ENCODE measurements at places on chromosomes 16 and 17.

GRCh38 chr17:74922694-74923537 is at the start of gene USH1G:
USH1G (minus strand) TSS chr17:74923255; CDS start chr17:74923073, 182 bp downstream.
- DNase-seq, result no peak

DNA sequence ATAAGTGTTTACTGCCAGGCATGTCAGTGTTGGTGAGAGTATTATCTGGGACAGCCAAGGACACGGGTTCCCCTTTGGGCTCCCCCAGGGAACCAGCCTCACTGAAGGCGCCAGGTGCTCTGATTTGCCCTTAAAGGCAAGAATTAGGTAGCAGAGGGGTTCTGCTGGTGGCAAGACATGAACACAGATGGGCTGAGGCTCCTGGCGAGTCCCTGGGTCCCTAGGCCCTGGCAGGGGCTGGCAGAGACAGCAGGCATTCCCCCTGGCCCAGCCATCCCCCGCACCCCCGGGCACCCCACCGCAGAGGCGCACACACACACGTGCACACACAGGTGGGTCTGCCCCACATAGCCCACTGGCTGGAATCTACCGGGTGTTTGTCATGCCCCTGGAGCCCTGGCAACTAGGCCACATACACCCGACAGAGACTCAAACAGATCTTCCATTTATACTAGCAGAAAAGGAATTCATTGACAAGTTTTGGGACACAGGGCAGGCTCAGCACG is 153.3 kb downstream of the C16orf78 start:
- no peak for DNase-seq

DNA sequence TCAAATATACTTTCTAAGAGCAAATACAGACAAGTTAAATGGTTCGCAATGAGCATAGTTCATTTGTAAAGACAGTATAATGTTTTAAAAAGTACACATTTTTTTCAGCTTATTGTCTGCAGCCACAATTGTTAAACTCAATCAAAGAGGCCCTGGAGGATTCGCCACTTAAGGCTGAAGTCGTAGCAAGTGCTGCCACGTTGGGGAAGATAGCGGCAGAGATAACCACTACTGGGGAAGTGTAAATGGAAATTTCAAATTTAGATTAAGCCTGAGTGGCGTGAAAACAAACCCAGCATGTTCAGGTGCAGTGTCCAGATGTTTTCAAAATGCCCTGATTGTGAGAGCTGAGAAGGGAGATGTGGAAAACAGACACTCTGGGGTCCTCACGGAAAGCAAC is 8.4 kb downstream of the PMP22 start:
- no peak for DNase-seq

DNA sequence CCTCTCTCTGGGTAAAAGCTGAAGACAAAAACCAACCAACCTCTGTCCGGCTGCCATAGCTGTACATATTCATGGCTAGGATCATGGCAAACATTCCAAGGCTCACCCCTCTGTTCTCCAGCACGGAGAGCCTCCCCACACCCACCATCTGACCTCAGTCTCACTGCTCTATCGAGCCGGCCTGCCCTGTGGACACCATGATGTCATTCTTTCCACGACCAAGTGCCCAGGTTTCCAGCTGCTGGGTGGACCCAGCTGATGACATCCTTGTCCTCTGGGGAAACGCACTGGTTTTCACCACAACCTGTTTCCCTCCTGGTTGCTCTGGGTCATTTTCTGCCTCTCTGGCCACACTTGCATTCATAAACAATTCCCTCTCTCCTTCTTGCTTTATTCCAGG is 67.7 kb downstream of the NDEL1 start:
- no peak for DNase-seq

GRCh38 chr16:30941600-30942425 is 7.1 kb upstream of the ORAI3 start:
- no peak for DNase-seq

- DNase-seq, result no peak
Measured at GRCh38 chr17:67503184-67503583, 126.1 kb downstream of the PITPNC1 start.

DNA sequence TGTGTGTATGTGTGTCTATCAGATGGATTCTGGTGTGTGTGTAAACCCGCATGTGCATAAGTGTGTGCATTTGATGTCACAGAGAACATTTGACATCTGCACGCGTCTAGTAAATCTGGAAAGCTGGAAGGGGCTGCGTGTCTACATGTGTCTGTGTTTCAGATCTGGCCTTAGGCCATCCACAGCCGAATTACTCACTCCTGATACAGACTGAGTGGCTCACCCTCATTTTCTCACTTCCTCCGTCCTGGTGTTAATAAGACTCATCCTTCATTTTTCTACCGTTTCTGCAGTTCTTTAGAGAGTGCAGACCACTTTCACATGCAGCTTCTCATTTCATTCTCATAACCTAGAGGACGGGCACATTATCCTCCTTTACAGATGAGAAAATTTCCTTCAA is 491.6 kb downstream of the CDH13 start:
- no peak for DNase-seq

DNA sequence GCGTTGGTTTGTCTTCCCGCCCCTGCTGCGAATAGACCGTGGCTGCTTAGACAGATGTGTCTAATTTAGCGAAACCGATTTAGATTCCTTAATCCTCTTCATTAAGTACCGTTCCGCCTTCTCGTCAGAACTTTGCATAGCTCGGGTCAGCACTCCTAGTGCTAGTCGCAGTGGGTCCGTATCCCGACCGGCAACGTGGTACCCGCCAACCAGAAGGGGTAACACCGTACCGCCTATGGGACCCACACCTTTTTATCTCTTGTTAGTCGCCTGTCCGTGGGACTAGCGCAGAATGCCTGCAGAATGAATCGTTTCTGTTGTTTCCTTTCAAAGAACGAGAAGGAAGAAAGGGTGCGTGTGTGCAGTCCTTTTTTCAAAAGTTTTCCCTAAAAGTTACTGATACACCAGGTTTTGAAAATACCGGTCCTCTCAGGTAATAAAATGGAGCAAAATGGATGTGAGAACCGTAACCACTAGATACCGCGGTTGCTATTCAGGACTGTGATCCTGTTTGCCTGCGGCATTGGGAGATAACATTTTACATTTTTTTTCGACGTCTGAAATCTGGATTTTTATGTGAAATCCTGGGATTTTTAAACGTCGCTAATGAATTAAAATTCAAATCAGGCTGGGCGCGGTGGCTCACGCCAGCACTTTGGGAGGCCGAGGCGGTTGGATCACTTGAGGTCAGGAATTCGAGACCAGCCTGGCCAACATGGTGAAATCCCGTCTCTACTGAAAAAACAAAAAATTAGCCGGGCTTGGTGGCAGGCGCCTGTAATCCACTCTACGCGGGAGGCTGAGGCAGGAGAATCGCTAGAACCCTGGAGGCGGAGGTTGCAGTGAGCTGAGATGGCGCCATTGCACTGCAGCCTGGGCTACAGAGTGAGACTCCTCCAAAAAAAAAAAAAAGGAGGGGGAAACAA is 998 bp upstream of the SRSF1 start:
- no peak for DNase-seq

- no peak for DNase-seq
Measured at GRCh38 chr16:24821129-24821528, 24.6 kb upstream of the SLC5A11 start.

GRCh38 chr16:23092072-23092800 is 57.0 kb downstream of the USP31 start:
- DNase-seq, result no peak

DNA sequence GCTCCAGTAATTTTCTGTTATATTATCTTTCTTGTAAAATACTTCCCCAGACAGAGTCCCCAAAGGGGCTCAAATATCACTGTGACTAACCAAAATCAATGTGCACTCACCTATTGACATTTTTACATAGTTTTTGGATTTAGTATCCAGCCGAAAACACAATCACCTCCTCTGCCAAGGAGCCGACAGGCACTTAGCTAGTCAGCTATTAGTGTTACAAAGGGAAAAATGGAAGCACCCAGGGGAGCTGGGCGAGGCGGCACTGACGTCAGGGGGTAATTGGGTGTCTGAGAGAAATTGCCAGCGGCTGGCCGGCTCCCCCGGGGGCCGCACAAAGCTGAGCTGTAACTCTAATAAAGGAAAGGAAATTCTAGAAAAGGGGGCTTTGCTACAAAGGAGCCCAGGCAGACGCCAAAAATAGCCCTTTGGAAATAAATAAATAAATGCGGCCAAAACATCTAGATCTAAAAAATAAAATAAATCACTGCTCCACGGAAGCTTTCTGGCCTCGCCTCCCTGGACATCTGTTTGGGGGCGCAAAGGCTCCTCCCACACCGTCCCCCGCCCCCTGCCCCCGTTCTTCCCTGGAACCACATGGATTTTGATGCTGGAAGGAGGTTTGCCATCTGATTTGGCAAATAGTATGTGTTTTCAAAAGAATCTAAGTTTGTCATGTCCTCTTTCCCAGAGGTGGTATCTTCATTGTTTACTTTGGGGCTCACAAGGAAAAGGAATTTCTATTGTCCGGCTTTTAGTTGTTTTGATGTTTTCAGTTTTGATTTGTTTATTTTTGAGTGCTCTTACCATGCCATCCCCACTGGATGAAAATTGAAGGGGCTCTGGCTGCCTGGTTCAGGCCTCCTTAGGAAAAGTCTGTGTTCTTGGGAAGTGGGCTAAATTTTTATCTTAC is 156.7 kb downstream of the ZNF423 start:
- DNase-seq, result no peak

GRCh38 chr17:42521666-42522262 is 14.3 kb upstream of the NAGLU start:
- DNase-seq, result no peak

DNA sequence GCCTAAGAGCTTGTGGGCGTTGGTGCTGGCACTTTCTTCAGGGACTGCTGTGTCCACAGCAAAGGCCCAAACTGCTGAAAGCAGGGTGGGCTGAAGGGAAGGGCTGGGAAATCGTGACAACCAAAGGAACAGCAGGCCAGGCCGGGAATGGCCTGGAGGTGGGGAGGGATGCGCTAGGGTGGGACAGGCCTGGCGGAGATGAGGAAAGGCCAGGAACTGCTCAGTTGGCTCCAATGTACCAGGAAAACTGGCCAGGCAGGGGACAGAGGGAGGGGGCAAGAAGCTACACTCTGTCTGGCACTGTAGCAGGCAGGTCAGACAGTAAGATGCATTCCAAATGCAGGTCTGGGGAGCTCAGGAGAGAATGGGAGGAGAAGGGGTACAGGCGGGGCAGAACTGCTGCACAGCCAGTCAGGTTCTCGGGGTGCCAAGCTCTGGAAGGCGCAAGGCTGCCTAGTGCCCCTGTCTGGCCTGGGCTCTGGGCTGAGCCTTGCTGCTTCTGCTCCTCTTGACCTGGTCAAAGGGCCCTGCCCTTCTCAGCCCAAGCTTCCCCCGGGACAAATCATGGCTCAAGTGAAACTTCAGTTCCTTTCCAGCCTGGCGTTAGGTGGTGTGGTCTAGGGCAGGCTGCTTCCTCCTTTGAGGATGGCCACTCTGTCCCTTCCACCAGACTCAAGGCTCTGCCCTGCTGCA is 7.3 kb downstream of the PNMT start:
- DNase-seq, result no peak

DNA sequence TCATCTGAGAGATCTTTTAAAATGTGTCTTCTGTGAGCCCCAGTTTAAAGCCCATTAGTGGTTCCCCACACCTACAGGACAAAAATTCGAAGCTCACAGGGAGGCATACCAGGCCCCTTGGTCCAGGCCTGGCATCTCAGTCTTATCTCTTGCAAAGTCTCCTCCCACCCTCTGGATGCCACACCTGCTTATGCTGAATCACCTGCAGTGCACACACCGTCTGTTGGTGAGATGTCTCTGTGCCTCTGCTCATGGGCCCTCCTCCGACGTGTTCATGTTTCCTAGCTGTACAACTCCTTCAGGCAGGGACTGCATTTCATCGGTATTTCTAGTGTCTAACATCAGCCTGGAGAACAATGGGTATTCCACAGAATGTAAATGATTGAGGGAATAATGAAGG is 41.6 kb downstream of the RNF157 start:
- no peak for DNase-seq

DNA sequence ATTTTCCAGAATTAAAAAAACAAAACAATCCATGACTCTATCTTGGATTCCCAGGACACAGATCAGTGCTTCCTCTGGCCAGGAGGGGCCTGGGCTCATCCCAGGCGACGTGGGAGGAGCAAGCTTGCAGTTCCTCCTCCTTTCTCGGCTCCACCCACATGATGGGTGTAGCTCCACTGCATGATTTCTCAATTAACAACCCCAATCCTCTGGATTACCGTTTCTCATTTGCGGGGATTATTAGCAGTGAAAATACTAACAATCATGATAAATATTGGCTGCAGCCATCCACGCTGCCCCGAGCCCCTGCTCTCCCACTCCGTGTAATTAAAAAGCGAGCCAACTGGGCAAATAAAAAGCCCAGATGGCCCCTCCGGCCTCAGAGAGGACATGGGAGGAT is 46.4 kb upstream of the SDK2 start:
- DNase-seq, result no peak
